ENCODE measurements at places on chromosomes 11 and 22. TPM values are rescaled to one million over a fixed set of nuclear protein-coding genes. Genes with fewer than 3 reads are reported as not detected.

- H3K4me3 ChIP-seq, result no peak overlapping the region
- H3K4me1 ChIP-seq, result peaks cover 10% of the 10 kb centered on the region
- no peak for DNase-seq
- H3K36me3 ChIP-seq, result no peaks in the 10 kb centered on the region
Observed at GRCh38 chr22:31151872-31152271, 8.1 kb upstream of the RNF185 start.

DNA sequence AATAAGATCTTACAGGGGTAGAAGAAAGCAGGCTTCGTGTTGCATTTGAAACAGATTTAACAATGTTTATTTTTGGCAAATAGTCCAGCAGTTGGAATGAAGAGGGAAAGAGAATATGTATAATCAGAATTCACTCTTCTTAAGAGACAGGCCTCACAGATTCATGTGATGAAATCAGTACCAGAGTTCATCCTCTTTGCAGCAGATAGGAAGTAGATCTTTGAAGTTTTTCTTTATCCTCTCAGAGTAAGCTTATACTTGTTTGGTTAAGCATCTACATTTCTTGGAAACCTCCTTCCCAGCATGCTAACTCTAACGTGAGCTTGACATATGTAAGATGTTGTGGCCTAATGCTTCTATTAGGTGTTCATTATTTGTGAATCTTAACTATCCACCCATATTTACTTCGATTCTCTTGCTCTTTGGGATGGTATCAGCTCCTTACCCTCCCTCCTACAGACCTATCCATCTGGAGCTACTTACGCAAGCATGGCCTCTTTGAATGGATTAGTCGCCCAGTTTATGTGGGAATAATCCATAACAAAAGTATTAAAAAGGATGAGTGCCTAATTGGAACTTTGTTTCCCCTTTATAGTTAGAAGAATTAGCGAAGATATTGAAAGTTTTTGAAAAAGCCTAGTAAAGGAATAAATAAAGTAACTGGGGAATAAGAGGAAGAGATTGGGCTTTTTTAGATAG, 80.1 kb downstream of the PRMT3 start:
- H3K4me3 ChIP-seq, result no peak overlapping the region
- H3K4me1 ChIP-seq, result no peaks in the 10 kb centered on the region
- no peaks in the 10 kb centered on the region for H3K36me3 ChIP-seq
- H3K27ac ChIP-seq, result no peak overlapping the region
- H3K27me3 ChIP-seq, result no peaks in the 10 kb centered on the region

DNA sequence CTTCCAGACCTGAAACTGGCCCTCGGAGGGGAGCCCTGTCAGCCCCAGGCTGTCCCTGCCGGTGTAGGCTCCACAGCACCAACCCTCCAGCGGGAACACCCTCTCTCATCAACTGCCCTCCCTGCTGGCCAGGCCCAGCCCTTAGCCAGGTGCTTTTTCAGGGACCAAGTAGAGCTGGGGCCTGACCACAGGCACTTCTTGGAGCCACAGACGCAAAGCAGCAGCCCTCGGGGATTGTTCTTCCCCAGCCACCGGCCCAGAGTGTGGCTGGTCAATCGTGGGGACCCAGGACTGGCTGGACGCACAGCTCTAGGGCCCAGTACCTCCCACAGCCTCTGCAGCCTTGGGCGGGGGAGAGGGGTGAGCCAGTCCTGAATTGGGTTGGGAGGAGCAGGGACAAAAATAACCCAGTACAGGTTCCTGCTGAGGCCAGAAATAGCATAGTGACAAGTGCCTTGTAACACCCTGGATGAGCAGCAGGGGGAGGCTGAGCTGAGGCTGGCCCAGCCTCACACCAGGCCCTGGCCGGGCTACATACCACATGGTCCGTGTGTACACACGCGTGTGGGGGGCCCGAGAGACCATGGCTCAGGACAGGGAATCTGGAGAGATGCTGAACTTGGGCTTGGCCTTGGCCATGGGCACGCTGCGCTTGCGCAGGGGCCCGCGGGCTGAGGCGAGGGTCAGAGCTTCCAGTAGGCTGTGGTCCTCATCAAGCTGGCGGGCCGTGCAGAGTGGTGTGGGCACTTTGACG, 2.0 kb downstream of the KCNJ11 start:
- peaks cover 22% of the 10 kb centered on the region for H3K36me3 ChIP-seq
- no peak overlapping the region for H3K27ac ChIP-seq
- peak; percentile 71 for DNase-seq
- no peaks in the 10 kb centered on the region for H3K27me3 ChIP-seq
- no peak overlapping the region for H3K4me3 ChIP-seq

DNA sequence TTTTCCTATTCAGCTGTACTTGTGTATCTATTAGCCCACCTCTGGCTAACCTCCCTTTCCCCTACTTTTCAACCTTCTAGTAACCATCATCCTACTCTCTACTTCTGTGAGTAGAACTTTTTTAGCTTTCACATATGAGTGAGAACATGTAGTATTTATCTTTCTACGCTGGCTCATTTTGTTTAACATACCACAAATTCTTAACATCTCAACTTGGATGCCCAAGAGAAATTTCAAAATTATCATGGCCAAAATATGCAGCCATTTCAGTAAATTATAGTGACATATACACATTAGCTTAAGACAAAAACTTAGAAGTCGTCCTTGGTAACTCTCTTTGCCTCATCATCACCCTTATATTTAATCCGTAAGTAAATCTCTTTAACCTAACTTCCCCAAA, 34.7 kb downstream of the LUZP2 start:
- no peak overlapping the region for H3K4me3 ChIP-seq
- no peak overlapping the region for H3K27ac ChIP-seq
- no peaks in the 10 kb centered on the region for H3K27me3 ChIP-seq
- no peaks in the 10 kb centered on the region for H3K4me1 ChIP-seq

- no peaks in the 10 kb centered on the region for H3K36me3 ChIP-seq
- peak; percentile 40 for DNase-seq
Observed at GRCh38 chr11:87097582-87097981, 59.8 kb downstream of the TMEM135 start.

DNA sequence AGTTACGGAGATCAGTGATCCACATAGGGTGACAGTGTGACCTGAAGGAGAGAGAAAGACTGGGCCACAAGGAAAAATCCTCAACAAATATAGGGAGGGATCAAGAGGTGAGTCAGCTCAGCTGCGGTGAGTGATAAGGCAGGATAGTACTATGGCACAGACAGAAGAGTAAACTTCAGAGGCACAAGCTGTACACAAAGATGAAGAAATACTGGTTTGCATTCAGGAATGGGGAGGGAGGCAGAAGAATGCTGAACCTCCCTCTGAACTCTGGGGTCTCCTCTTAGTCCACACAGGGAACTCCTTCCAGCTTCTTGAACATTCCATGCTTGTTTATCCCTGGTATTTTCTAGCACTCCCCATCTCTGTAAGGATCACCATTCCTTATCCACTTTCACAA, 162.7 kb downstream of the BARX2 start:
- no peak overlapping the region for H3K4me3 ChIP-seq
- DNase-seq, result no peak
- no peaks in the 10 kb centered on the region for H3K36me3 ChIP-seq
- H3K4me1 ChIP-seq, result no peaks in the 10 kb centered on the region
- H3K27ac ChIP-seq, result no peak overlapping the region

- H3K4me1 ChIP-seq, result peaks cover 9% of the 10 kb centered on the region
Observed at GRCh38 chr22:30277547-30278344, 11.1 kb upstream of the OSM start.

- H3K4me1 ChIP-seq, result no peaks in the 10 kb centered on the region
- H3K27ac ChIP-seq, result no peak overlapping the region
- no peak for DNase-seq
- H3K4me3 ChIP-seq, result no peak overlapping the region
- H3K36me3 ChIP-seq, result peaks cover 23% of the 10 kb centered on the region
Observed at GRCh38 chr11:119065369-119065768, 2.2 kb upstream of the VPS11 start.

DNA sequence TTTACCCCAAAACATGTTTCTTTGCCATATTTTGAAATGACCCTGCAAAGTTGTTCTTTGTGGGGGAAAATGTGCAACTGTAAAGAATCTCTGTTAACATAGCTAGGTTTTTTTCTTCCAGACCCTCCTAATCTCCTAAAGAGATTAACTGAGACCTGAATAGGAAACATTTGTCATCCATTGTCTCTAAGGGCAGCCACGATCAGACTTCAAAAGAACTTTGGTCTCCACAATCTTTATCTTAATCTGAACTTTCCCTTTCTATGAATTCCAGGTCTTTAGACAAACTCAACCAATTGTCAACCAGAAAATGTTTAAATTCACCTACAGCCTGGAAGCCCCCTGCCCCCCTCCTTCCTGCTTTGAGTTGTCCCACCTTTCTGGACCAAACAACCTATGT, 4.6 kb upstream of the LGALS12 start:
- H3K4me1 ChIP-seq, result peaks cover 20% of the 10 kb centered on the region
- no peak overlapping the region for H3K4me3 ChIP-seq
- no peaks in the 10 kb centered on the region for H3K27me3 ChIP-seq
- peaks cover 4% of the 10 kb centered on the region for H3K36me3 ChIP-seq
- no peak for DNase-seq

DNA sequence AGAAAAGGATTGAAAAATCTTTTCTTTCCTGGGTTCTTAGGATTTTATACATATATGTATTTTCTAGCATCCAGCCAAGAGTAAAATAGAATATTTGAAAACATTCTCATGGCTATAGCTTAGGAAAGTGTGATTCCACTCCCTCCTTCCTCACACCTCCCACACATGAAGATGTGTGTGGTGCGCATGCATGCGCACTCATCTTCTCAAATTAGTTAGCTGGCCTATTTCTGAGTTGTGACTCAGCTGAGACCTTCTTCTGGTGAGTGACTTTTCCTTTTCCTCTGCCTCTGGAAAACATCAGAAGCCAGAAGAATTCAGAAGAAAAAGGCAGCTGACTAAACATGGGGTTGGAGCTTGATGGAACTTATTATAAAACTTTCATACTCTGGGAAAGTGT, 149.8 kb downstream of the OR4C45 start:
- H3K4me1 ChIP-seq, result no peaks in the 10 kb centered on the region
- no peak overlapping the region for H3K27ac ChIP-seq
- H3K4me3 ChIP-seq, result no peak overlapping the region
- no peaks in the 10 kb centered on the region for H3K27me3 ChIP-seq

- peaks cover 66% of the 10 kb centered on the region for H3K27me3 ChIP-seq
- no peaks in the 10 kb centered on the region for H3K4me1 ChIP-seq
- H3K36me3 ChIP-seq, result no peaks in the 10 kb centered on the region
- no peak overlapping the region for H3K27ac ChIP-seq
- DNase-seq, result no peak
Observed at GRCh38 chr22:20624161-20624616, 116.8 kb downstream of the MED15 start.

DNA sequence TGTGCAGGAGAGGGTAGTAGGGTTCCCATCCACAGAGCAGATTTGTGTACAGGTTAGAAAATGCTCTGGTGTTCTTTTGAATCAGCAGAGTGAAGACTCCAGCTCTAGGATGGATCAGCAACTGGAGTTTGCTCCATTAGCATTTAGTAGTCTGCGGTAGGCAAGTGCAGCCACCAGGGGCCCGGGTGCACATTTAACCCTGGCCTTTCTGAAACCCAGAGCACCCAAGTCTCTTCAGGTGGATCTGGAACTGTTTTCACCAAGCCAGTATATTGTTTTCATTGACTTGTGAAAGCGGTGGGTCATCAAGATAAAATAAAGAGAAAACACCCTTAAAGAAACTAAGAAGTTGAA, 100.8 kb upstream of the CLPB start:
- no peak overlapping the region for H3K27ac ChIP-seq
- no peak overlapping the region for H3K4me3 ChIP-seq

GRCh38 chr11:132033051-132033450, 662.6 kb downstream of the NTM start:
- H3K36me3 ChIP-seq, result no peaks in the 10 kb centered on the region
- DNase-seq, result no peak
- H3K4me1 ChIP-seq, result no peaks in the 10 kb centered on the region
- no peak overlapping the region for H3K4me3 ChIP-seq

DNA sequence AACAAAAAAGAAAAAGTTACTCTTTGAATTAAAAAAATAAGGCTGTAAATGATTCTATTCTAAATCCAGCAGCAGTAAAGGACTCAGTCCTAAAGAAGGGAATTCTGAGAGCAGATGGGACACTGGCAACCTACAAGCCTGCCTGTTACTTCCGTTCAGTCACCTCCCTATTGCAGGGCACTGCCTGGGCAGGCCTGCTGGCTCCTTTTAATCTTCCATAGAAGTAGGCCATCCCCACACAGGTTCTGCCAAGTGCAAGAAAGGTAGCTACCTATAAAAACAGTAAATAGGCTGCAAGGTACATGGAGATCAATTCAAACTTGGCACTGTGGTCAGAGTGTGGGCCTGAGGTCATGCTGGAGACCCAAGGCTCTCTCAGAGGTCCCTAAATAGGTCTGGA, 136.4 kb downstream of the TRIM44 start:
- no peaks in the 10 kb centered on the region for H3K27me3 ChIP-seq
- H3K36me3 ChIP-seq, result no peaks in the 10 kb centered on the region
- H3K27ac ChIP-seq, result no peak overlapping the region
- H3K4me1 ChIP-seq, result peaks cover 23% of the 10 kb centered on the region
- DNase-seq, result no peak

- H3K27ac ChIP-seq, result no peak overlapping the region
- H3K4me1 ChIP-seq, result peaks cover 27% of the 10 kb centered on the region
- DNase-seq, result no peak
- no peaks in the 10 kb centered on the region for H3K36me3 ChIP-seq
- H3K4me3 ChIP-seq, result no peak overlapping the region
Observed at GRCh38 chr11:12403997-12404350, 26.6 kb downstream of the PARVA start.

- H3K4me3 ChIP-seq, result no peak overlapping the region
- no peak overlapping the region for H3K27ac ChIP-seq
- H3K27me3 ChIP-seq, result no peaks in the 10 kb centered on the region
- DNase-seq, result no peak
- no peaks in the 10 kb centered on the region for H3K4me1 ChIP-seq
Observed at GRCh38 chr11:54558919-54559318, 44.9 kb downstream of the OR4C46 start.

Gene PANX2
- 2.0 TPM for total RNA-seq

Gene BCL2L13
- 49.3 TPM for total RNA-seq

Gene MLC1
- total RNA-seq, result not detected

Gene OR6T1
- not detected for total RNA-seq

Gene RAB38
- 6.3 TPM for total RNA-seq

Gene BBOX1
- not detected for total RNA-seq

Gene OR52B2
- not detected for total RNA-seq

Gene GRAP2
- not detected for total RNA-seq

Gene FOSL1
- 69.8 TPM for total RNA-seq

Gene ACCSL
- not detected for total RNA-seq

Gene RFPL1
- not detected for total RNA-seq

Gene SUSD2
- total RNA-seq, result 3.1 TPM

Gene OR8G5
- total RNA-seq, result not detected

Gene VPS26B
- 33.1 TPM for total RNA-seq

Gene MMP10
- not detected for total RNA-seq

Gene CSF2RB
- not detected for total RNA-seq
